ENCODE measurements at places on chromosomes 16 and 17.

DNA sequence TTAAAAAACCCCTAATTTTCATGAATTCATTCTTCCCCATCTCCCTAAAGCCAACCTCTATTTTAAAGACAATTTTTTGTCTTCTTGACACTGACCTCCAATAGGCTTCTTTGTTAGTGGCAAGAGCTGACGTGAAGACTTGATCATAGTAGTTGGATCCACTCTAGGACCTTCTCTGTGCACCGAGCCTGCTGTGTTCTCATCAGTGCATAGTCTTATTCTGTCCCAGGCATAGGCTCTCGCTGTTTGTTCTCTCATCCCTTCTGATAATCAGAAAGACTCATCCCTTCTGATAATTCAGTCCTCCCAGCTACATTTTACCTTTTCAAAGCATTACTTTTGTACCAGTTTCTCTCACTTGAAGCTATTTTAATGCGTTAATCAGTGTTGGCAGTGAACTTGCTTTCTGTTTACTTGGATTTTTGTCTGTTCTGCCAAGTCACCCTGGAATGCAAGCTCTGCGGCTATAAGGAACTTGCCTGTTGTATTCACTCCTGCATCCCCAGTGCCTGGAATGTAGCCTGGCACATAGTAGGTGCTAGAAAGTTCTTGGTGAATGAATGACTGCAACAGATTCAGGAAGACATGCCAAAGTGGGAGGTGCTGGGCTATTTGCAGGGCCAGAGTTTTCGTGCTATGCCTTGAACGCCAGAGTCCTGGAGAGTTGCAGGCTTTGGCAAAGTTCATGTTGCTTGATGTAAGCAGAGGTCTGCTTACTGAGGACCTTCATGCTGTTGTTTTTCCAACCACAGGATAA is 147.6 kb upstream of the MPHOSPH6 start:
- no peak for DNase-seq

DNA sequence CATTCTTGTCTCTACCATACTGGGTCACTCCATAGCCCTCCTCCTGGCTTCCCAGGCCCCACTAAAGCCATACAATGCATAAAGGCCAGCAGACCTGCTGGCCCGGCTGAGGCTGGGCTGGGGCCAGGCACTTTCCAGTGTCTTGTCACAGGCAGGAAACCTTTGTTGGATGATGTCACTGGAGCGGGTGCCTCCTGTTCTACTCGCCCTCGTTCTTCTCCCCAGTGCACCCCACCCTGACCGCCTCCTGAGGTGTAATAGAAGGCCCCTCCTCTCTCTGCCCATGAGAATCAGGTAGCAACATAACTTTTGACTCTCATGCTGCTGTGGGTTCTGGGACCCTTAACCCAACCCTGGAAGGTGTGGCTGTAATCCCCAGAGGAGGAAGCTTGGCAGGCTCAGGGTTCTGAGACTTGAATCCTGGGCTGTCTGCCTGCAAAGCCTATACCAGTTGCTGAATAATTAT is 54.2 kb upstream of the IL34 start:
- DNase-seq = no peak

GRCh38 chr17:41959336-41960095 is 7.1 kb upstream of the CNP start:
- DNase-seq = peak; percentile 87

GRCh38 chr17:66713533-66714042 is 121.3 kb upstream of the CACNG5 start:
- DNase-seq = no peak

GRCh38 chr16:55713103-55713502 is 57.3 kb downstream of the SLC6A2 start:
- no peak for DNase-seq

DNA sequence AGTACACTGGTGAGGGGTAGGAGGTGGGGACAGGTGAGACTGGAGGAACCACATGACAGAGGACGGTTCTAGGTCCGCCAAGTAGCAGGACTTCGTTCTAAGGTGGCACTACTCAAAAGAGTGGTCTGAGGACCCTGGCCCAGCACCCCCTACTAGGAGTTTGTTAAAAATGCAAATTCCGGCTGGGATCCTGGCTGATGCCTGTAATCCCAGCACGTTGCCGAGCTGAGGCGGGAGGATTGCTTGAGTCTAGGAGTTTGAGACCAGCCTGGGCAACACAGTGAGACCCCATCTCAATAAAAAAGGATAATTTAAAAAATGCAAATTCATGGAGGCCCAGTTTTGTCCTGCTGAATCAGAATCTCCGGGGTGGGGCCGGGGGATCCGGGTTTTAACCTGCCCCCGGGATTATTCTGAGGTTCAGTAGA is 59.1 kb downstream of the WSB1 start:
- DNase-seq = no peak

DNA sequence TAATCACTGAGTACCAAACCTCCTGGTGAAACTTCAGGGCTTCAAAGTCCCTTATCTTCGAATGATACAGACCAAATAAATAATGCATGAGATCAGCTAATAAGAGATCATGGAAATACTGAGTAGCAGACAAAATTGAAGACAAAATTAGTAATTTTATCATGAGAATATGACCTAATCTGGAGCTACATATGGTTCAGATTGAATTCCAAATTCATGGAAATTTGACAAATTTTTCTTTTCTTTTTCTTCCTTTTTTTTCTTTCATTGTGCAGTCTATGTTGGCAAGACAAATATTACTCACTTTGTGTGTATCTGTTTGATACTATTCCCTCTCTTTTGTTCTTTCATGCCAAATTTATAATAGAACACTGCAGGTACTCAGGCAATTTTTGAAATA is 218.1 kb upstream of the KCNJ16 start:
- DNase-seq = no peak

GRCh38 chr16:73066331-73066926 is 18.5 kb upstream of the ZFHX3 start:
- no peak for DNase-seq

GRCh38 chr17:574061-574460 is 140.6 kb downstream of the VPS53 start:
- DNase-seq = no peak

- DNase-seq = no peak
Observed at GRCh38 chr17:81194225-81194760, 28.3 kb upstream of the AATK start.

DNA sequence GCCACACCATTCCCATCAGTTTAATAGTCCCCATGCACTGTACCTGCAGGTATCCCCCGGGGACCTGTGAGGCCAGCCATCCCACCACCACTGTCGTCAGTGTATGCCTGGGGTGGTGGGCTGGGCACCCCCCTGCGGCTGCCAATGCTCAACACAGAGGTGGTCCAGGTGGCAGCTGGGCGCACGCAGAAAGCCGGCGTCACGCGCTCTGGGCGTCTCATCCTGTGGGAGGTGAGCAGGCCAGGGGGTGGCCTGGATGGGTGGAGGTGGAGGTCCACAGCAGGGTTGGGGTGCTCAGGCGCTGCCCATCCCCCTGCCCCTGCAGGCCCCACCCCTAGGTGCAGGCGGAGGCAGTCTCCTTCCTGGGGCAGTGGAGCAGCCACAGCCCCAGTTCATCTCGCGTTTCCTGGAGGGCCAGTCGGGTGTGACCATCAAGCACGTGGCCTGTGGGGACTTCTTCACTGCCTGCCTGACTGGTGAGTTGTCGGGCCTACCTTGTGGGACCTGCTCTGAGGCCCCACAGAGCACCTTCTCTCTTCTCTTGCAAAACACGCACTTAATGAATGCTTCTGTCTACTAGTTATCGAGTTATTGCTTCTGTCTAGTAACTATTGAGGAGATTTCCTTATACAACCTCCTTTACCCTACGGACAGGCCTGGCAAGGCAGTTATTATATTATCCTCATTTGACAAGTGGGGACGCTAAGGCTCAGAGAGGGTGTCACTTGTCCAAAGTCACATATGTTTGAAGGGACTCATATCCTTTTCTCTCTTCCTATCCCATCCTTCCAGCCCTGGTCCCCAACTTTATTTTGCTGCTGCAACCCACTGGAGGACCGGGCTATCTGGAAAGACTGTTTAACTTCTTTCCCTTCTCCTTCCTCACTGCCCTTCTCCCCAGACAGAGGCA is 5.8 kb upstream of the TRAF4 start:
- no peak for DNase-seq

DNA sequence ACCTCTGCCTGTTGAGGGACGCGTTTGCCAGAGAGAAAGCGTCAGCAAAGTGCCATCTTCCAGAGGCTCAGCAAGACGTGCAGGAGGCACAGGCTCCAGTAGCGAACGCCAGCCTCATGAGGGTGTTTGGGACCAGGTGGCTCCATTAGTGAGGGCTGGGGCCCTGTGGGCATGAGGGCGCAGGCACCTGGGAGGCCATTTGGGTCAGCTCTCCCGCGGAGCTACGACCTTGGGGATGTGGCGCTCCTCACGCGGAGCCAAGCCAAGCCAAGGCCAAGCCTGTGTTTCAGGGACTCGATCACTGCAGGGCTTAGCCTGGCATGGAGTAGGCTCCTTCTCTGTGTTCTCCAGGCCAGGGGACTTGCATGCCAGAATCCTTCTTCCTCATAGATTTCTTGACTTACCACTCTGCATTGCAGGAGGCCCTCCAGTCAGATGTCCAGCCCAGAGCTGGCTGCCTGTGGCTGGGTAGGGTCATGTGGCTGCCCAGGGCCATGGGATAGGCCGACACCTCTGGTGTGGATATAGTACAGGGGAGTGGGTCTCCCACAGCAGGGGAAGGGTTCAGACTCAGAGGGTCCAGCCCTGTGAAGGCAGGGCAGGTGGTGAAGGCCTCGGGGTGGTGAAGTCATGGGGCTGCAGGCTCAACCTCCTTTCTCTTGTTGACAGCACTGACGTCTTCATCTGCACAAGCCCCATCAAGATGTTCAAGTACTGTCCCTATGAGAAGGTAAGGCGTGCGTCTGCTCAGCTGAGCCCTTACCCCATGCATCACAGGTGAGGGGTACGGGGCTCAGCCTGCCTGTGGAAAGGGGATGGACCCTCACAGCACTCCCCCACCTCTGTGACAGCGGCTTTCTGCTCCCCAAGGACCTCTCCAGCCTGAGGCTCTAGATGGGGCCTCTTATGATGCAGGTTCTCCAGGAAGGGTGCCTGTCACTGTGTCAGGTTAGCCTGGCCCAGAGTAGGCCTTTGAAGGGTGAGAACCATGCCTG is 19.6 kb downstream of the NT5M start:
- no peak for DNase-seq

- no peak for DNase-seq
Observed at GRCh38 chr17:1588821-1589585, 26.4 kb upstream of the PITPNA start.

GRCh38 chr17:10471858-10472257 is 2.5 kb upstream of the MYH4 start:
- no peak for DNase-seq

DNA sequence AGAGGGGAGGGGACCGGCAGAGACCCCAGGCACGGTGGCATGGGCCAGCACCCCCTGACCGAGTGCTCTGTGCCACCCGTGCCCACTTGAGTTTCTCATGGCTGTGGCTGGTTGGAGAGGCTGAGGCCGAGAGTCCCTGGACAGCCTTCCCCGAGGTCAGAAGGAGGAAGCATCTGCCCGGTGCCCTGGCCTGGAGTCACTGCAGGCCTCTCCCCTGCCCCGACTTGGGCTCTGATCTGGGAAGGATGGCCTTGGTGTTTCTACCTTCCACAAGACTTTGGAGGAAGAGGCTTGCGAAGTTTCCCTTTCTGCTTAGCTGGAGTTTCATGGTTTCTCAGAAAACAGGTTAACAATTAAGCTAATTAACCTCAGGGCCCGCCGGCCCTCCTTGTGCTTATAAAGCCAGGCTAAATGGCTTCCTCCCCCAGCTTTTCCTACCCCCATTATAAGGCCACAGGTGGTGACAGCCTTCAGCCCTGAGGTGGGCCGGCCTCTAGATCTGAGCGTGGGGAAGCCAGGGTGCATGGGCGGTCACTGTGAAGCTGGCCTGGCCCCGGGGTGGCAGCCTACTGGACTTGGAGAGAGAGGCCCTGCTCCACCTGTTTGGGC is 17.3 kb downstream of the LLGL2 start:
- DNase-seq = no peak

DNA sequence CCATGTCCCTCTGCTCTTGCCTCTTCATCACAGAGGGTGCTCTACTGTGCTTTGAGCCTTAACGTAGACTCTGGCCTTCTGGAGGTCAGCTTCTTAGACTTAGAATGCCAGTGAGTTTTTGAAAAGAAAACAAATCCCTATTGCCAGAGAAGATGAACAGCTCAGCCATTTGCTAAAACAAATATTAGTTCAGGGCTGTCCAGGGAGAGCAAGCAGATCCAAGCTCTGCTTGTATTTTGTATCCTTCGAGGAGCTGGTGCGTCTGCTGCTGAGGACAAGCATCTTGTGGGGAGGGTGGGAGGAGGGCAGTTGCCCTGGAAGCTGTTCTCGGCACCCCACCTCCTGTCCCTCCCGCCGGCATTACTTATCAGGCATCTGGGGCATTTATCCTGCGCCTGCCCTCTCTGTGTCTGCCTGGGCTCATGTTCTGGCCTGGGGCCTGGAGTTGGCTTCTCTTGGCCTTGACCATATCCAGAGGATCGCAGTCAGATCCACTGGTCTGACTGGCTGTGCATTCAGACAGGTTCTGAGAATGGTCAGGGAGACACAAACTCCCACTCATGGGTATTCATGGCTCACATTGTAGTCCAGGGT is 173.1 kb upstream of the NLRP1 start:
- DNase-seq = no peak

GRCh38 chr17:75457047-75457654 is 716 bp downstream of the TMEM94 start:
- peak; percentile 88 for DNase-seq

- no peak for DNase-seq
Observed at GRCh38 chr17:34305061-34305460, 14.2 kb upstream of the CCL8 start.

GRCh38 chr16:1772362-1772907 is at the start of gene EME2:
TSS of gene EME2 (plus strand) at chr16:1772810. CDS start at chr16:1773228, 418 bp downstream.
- DNase-seq = no peak

GRCh38 chr17:48819466-48819865 is 2.4 kb upstream of the TTLL6 start:
- DNase-seq = no peak

All from NCI-H524 (cell line).